ENCODE measurements at places on chromosomes 7 and 10. TPM values are rescaled to one million over a fixed set of nuclear protein-coding genes. Genes with fewer than 3 reads are reported as not detected.
A peak's percentile ranks its signal among the peaks of the same experiment; 100 is the strongest.

DNA sequence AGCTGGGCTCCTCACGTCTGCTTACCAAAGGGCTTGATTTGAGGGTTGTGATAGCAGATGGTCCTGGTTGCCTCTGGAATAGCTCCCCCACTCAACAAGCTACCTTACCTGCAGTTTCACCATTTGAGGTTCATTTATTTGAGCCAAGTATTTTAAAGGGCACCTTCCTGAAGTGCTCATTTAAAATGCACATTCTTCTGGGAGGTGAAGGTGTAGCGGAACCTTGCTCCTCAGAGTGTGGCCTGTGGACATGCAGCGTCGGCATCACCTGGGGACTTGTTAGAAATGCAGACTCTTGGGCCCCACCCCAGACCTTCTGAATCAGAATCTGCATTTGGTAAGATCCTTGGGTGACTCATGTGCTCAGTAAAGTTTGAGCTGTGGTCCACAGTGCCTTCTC lies 2.3 kb downstream of the CDH23 start:
- no peak overlapping the region for H3K27ac ChIP-seq
- H3K4me1 ChIP-seq: no peaks in the 10 kb centered on the region
- DNase-seq: no peak
- no peak overlapping the region for H3K4me3 ChIP-seq
- no peaks in the 10 kb centered on the region for H3K27me3 ChIP-seq
- no peaks in the 10 kb centered on the region for H3K36me3 ChIP-seq

DNA sequence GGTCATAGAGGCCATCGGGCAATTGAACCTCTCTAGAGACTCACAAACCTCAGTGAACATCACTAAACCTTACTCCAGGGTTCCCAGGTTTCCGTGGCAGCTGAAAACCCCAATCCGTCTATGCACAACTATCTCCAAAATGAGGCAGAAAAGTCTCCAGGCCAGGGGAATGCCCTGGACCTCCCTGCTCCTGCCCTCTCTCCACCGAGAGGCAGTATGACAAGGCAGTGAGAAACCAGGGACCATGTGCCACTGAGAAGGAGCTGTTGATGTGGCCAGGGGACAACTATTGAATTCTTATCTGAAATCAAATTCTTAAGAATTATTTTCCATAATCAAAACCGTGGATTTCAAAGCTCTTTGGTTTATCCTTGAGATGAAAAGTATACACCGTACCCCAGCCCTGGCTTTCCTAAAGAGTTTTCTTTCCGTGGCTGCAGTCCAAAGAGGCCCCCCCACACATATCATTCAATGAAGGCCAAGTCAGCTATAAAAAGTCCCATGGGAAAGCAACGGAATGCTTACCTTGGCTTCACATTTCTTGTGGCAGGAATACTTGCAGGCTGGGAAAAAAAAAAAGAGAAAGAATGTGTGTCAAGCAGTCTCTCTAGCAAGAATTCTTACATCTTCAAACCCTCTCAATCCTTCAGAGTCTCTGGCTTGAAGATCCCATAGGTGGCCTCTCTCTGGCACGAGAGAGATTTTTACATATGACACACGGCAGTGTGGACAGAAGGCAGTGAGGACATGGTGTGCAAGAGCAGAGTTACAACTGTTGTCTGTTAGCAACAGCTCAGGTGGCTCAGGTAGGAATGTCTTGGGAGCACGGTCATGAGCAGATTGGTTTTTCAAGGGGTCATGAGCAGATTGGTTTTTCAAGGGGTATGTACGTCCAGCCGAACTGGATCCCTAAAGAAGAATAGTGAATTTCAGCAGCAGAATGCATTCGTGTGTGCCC lies 75.2 kb downstream of the TNS3 start:
- no peak overlapping the region for H3K27ac ChIP-seq
- peaks cover 16% of the 10 kb centered on the region for H3K36me3 ChIP-seq
- H3K4me1 ChIP-seq: peaks cover 52% of the 10 kb centered on the region
- H3K27me3 ChIP-seq: no peaks in the 10 kb centered on the region
- no peak overlapping the region for H3K4me3 ChIP-seq

DNA sequence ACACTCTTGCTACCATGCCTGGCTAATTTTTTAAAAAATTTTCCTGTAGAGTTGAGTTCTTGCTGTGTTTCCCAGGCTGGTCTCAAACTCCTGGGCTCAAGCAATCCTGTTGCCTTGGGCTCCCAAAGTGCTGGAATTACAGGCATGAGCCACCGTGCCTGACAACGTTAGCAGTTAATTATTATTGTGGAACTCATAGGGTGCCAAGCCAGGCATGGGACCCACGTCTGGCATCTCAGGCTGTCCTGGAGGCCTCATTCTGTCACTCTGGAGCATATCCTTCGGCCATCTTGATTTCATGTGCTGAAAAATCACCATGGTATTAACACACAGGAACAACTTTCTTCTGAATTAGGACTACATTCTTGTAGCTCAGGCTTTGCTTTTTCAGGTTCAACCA lies 21.5 kb downstream of the STOX1 start:
- H3K4me1 ChIP-seq: no peaks in the 10 kb centered on the region
- DNase-seq: no peak
- no peak overlapping the region for H3K27ac ChIP-seq
- no peaks in the 10 kb centered on the region for H3K27me3 ChIP-seq

TAS2R4 gene
- total RNA-seq: 0.43 TPM

DNA sequence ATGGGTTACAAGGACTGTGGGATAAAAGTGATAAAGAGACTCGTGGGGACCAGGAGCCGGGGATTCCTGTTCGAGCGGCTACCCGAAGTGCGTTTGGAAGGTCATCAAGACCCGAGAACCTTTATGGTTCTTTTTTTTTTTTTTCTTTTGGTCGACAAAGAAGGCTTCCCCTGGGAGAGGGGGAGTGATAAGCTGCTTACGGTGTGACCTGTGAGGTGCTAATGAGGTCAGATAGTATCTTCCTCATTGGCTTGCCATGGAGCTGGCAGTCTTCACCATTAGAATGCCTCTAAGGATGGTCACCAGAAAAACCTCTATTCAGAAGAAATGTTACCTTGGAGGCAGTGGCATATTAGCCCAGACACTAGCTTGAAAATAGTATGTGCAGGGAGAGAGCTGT lies 92.3 kb upstream of the STEAP4 start:
- H3K27ac ChIP-seq: no peak overlapping the region

VSTM4 gene
- not detected for total RNA-seq

PIP gene
- not detected for total RNA-seq

DNA sequence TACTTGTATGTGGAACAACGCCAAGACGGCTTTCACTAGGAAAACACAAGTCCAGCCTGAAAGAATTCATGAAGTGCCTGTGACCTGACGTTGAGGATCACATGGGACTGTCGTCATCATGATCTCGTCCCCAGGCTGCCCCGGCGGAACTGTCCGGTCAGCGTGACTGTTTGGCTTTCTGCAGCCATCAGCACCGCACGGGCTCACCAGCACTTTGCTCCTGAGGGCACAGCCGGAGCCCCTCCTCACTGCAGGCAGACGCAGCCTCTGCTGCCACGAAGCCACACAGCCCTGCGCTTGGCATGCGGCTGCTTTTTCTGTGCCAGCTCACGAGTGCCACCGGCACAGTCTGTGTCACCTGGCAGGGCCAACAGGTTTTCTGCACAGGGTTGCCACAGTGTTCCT lies 9.4 kb upstream of the GET4 start:
- H3K27ac ChIP-seq: no peak overlapping the region
- peaks cover 11% of the 10 kb centered on the region for H3K36me3 ChIP-seq

PAPOLB gene
- total RNA-seq: not detected

STAM gene
- total RNA-seq: 14.4 TPM

DNA sequence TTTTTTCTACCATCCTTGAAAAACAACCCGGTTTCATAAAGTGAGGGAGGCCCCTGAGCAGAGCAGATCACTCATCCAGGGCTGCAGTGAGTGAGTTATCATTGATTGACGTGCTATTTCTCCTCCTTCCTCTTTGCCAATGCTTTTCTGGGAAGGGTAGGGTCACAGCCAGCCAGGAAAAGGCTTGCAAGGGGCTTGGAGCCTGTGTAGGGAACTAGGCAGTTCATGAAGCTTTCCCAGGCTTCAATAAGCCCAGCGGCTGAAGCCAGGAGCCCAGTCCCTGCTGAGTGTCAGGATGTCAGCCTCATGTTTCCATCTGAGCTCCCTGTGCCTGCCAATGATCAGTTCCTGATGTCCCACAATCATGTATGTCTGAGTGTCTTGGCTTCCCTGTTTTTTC lies 584.7 kb downstream of the GALNT17 start:
- H3K4me1 ChIP-seq: no peaks in the 10 kb centered on the region
- no peak overlapping the region for H3K4me3 ChIP-seq
- H3K27me3 ChIP-seq: no peaks in the 10 kb centered on the region
- no peak overlapping the region for H3K27ac ChIP-seq
- no peaks in the 10 kb centered on the region for H3K36me3 ChIP-seq
- DNase-seq: no peak

DNA sequence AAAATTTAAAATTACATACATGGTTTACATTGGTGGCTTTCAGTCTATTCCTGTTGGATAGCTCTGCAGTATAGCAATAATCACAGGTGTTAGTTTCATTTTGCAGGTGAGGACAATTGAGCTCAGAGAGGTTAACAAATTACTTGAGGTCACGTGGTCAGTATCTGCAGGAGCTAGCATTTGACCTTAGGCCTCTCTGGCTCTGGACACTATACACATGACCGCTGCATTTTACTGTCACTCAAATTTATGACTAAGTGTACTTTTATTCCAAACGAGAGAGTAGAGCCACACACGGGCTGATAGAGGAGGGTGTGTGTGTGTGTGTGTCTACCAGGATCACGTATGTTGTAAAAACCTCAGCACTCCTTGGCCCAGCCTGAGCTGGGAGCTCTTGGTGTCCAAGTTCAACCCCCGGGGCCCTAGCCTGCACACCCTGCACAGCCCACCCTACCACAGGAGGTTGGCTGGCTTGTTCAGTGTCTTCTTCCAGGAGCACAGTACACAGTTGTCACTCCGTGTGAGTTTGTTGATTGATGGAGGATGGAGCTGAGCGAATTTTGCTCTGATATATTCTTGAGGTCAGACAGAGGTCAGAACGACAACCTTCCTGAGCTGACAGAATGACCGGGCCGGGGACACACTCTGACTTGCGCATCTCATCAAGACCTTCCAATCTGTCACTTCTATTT lies 272.7 kb downstream of the GFRA1 start:
- no peak overlapping the region for H3K27ac ChIP-seq
- H3K4me1 ChIP-seq: no peaks in the 10 kb centered on the region
- no peak overlapping the region for H3K4me3 ChIP-seq
- DNase-seq: no peak
- no peaks in the 10 kb centered on the region for H3K36me3 ChIP-seq

DNA sequence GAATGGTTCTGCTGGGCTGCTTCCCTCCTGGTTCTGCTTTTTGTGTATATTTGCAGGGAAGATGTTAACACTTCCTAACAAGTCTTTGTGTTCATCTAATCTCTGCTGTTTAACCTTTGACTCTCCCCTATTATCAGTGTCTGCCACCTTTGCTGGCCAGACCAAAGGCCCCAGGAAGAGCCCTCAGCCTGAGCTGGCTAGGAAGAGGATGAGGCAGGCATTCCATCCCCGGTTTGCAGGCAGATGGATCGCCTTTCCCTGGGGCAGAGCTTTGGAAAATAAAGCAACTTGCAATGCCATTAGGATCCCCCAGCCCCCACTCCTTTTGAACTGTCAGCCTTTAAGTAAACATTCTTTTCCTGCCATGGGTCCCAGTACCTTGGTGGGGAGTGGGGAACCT lies 19.0 kb downstream of the DPCD start:
- H3K36me3 ChIP-seq: no peaks in the 10 kb centered on the region
- no peaks in the 10 kb centered on the region for H3K4me1 ChIP-seq
- H3K27me3 ChIP-seq: no peaks in the 10 kb centered on the region
- no peak overlapping the region for H3K4me3 ChIP-seq
- no peak for DNase-seq

GRCh38 chr10:8398771-8399170 lies 344.3 kb downstream of the GATA3 start:
- no peaks in the 10 kb centered on the region for H3K4me1 ChIP-seq
- H3K4me3 ChIP-seq: no peak overlapping the region
- H3K27ac ChIP-seq: no peak overlapping the region
- no peaks in the 10 kb centered on the region for H3K27me3 ChIP-seq
- H3K36me3 ChIP-seq: no peaks in the 10 kb centered on the region
- no peak for DNase-seq

CFAP69 gene
- 0.32 TPM for total RNA-seq

DNA sequence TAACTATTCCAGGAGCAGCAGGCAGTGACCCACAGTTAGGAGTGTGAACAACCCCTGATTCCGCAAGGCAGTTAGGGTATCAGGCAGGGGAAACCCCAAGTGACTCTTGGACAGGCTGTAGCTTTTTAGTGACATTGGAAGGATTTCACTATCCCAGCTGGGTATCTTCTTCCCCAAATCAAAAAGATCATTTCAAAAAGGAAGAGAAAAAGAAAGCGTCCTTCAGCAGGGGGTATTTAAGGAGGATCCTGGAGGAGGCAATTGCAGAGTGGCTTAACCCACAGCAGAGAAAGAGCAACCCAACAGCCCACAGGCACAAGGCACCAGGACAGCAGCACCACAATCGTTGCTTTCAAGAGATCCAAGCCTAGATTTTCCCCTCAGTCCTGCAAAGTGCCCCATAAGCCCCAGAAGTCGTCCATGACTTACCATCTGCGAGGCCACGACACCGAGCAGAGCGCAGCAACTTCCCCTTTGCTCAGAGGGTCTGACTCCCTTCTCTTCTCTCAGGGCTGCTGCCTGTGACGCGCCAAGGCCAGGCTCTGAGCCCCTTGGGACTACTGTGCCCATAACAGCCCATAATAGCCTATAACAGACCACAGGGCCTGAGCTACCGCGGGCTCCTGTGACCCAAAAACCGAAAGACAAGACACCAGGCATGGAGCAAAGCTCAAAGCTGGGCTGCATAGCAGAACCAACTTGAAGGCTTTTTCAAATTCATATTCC lies 19.8 kb downstream of the PIK3AP1 start:
- DNase-seq: peak; percentile 94
- H3K36me3 ChIP-seq: no peaks in the 10 kb centered on the region
- peak overlapping the region; percentile 72 for H3K4me3 ChIP-seq
- no peaks in the 10 kb centered on the region for H3K27me3 ChIP-seq
- H3K4me1 ChIP-seq: peaks cover 88% of the 10 kb centered on the region

DNA sequence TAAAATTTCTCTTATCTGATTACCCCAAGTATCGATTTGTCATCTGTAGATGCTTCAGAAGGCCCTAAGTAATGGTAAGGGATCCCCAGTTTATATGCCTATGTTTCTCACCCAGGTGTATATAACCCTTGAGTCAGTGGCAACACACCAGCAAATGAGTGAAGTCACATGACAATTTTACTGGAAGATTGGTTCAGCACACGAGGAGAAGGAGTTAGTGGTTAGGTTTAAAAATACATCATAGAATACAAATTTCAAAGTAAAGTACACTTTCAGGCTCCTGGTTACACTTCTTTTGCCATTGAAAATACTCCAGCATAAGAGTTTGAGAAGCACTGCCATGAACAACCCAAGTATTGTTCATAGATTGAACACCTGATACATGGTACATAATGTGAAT lies 29.7 kb upstream of the CAPZA2 start:
- no peak for DNase-seq
- no peaks in the 10 kb centered on the region for H3K36me3 ChIP-seq
- no peak overlapping the region for H3K27ac ChIP-seq
- no peaks in the 10 kb centered on the region for H3K27me3 ChIP-seq

TUBAL3 gene
- 0.11 TPM for total RNA-seq

- H3K27me3 ChIP-seq: no peaks in the 10 kb centered on the region
- H3K4me3 ChIP-seq: no peak overlapping the region
- H3K36me3 ChIP-seq: no peaks in the 10 kb centered on the region
- peaks cover 4% of the 10 kb centered on the region for H3K4me1 ChIP-seq
- DNase-seq: no peak
Measured at GRCh38 chr10:86099542-86100334, 266.9 kb downstream of the GRID1 start.

UCN3 gene
- total RNA-seq: not detected

- H3K27me3 ChIP-seq: no peaks in the 10 kb centered on the region
- no peak overlapping the region for H3K27ac ChIP-seq
Measured at GRCh38 chr10:133279326-133280226, 2.9 kb upstream of the ADAM8 start.

All from Karpas-422 (cell line).